Esophagus squamous epithelium (tissue), 5 donors: ENCODE measurements at places on chromosomes 7 and 10. TPM values are rescaled to one million over a fixed set of nuclear protein-coding genes. Genes with fewer than 3 reads are reported as not detected.

Gene TMEM270
- not detected for total RNA-seq

Gene NDUFB2
- 353 TPM for total RNA-seq

Gene LIMK1
- total RNA-seq, result 8.0 TPM

Gene DCLRE1A
- 5.6 TPM for total RNA-seq

Gene SRRT
- 53.8 TPM for total RNA-seq

Gene EVX1
- not detected for total RNA-seq

Gene ZNF783
- 15.6 TPM for total RNA-seq

Gene LIPF
- total RNA-seq, result not detected

DNA sequence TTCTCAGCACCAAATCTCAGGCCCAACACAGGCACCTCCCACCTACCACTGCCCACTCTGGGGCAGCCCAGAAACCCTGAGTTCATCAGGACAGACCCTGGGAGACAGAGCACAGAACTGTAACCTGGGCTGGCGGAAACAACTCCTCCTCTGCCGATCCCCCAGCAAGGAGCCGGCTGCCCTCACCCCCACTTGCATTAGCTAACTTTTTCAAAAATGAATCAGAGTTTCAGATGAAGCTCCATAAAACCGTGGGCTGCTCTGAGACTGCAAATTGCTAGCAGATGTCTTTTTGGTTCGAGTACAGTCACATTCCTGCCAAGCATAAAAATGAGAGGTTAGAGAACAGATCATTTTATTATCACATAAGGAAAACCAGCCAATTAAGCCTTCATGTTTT lies 93.4 kb upstream of the PARD3 start:
- no peak for DNase-seq

DNA sequence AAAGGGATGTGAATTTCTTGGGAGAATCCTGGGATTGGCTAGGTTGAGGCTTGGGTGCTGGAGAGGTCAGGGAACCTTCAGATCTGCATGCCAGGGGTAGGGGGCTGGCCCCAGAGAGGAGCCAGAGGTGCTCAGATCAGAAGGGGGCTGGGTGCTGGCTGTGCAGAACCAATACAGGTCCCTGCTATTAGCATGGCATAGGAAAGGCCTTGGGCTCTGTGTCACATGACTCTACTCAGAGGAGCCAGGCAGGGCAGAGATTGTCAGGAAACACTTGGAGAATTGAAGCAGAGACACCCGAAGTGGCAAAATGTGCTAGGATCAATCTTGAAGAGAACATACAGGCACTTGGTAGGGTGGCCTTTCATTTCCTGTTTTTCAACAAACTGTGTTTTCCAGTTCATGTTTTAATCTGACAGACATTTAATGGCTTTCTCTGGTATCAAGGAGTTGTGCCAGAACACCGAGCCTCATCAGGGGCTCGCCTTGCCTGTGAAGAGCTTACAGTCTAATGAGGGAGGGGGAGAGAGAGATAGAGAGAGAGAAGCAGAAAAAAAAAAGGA lies 498.9 kb downstream of the RPS24 start:
- DNase-seq, result no peak

DNA sequence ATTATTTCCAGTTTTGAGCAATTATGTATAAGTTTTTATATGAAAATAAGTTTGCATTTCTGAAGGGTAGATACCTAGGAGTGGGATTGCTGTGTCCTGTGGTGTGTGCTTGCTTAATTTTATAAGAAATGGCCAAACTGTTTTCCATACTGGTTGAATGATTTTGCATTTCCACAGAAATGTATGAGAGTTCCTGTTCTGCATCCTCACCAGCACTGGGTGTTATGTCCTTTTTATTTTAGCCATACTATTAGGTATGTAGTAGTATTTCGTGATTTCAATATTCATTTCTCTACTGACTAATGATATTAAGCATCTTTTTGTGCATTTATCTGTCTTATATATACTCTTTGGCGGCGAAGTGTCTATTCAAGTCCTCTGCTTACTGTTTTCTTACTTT lies 22.3 kb downstream of the CAPZA2 start:
- DNase-seq, result no peak

DNA sequence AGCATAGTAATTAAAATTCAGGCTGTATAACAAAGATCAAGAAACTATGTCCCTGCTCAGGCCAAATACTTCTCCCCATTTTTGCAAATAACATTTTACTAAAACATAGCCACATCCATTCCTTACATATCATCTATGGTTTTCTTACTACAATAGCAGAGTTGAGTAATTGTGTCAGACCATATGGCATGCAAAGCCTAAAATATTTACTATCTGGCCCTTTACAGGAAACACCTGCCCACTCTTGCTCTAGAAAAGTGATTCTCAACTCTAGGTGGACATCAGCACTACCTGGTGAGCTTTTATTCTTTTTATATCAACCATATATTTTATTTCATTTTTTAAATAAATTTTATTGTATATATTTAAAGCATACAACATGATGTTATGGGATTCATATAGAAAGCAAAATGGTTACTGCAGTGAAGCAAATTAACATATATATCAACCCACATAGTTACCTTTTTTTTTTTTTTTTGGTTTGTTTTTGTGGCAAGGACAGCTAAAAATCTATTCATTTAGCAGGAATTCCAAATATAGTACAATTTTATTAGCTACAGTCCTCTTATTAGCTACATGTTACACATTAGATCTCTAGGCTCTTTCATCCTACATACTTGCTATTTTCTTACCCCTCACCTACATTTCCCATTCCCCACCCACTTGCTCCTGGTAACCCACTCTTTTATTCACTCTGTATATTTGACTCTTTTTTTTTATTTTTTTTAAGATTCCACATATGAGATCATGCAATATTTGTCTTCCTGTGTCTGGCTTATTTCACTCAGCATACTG lies 19.6 kb downstream of the ABI1 start:
- no peak for DNase-seq

GRCh38 chr7:26340476-26341018 lies 48.9 kb downstream of the SNX10 start:
- no peak for DNase-seq

- no peak for DNase-seq
Measured at GRCh38 chr10:112634096-112634830, 187.2 kb downstream of the VTI1A start.

- DNase-seq, result no peak
Measured at GRCh38 chr7:45295222-45295621, 137.6 kb downstream of the RAMP3 start.

GRCh38 chr7:108210796-108211195 lies 80.6 kb upstream of the LAMB4 start:
- no peak for DNase-seq

DNA sequence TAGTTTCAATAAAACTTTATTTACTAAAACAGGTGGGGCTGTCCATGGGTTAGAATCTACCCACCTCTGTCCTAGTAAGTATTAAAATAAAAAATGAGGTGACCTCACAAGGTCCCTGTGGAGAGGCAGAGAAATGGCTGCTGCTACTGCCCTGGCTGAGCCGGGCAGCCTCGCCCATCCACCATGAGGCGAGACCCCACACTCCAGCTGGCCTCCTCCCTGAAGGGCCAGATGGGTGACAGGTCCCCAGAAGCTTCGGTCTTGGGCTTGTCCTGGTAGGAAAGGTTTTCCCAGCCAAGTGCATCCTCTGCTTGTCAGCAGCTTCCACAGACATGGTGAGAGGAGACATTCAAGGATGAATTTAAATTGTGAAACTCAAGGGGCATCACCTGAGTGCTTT lies 565.8 kb downstream of the PTPRN2 start:
- DNase-seq, result no peak

GRCh38 chr7:156459582-156459981 lies 181.0 kb upstream of the RNF32 start:
- no peak for DNase-seq

DNA sequence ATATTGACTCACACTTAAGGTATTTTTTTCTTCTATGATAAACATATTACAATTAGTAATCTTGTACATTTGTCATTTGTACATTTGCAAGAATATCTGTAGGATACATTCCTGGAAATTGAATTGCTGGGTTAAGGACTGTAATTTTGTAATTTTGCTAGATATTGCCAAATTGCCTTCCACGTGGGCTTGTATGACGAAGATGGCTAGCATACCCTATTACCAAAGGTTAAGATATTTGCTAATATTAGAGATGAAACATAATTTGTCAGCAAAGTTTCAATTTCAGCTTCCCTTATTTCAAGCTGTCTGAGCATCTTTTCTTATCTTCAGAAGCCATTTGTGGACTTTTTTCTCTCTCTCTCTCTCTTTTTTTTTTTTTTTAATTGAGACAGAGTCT lies 1.0 kb upstream of the LYZL2 start:
- DNase-seq, result no peak

- no peak for DNase-seq
Measured at GRCh38 chr7:83410989-83411591, 237.8 kb downstream of the SEMA3E start.

DNA sequence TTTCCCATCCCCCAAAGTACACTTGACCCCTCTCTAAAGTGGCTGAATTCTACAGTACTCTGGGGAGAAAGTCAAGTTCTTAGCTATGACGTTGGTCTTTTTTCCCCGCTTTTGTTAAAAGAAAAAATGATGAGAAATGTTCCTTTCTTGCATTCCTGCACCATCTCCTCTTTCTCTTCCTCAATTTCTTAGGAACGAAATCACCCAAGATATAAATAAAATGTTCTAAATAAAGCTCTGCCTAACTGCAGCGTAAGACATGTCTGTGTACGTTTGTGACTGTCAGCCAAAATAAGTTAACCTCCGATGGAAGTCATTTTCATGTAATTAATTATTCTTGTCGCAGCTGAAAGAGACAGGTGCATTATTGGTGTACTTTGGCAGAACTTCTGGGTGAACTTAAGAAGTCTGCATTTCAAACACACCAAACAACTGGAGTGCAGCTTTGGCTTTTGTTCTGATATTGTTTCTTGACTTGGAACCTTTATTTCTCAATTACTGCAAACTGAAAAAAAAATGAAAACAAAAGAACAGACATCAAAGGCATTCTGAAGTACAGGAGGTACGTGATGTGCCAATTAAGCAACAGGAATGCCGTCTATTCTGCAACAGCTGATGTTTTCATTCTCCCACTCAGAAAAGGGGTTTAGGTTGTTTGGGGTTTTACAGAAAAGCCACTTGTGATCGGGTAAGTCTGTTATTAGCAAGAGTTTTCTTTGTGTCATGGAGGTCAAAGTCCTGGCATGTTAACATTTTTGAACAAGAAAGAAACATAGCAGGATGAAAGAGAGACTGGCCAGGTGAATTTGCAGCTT lies 82.4 kb upstream of the SDK1 start:
- no peak for DNase-seq

DNA sequence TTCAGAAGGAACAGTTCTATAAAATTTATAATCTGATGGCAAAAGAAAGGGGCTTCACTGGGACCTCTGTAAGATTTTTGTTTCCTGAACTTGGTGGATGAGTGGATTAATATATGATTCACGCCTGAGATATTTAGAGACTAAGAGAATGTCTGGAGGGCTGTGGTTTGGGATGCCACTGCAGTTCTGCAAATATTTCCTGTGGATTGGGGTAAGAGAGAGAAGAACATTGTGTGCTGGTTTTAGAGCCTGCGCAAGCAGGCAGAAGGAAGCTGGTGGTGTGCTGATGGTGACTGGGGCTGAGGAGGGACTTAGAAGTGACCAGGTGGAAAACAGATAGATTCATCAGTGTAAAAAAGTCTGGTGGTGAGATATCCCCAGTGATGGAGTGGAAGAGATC lies 87.0 kb downstream of the SUGCT start:
- DNase-seq, result no peak

GRCh38 chr10:112275512-112276245 lies 7.5 kb upstream of the TECTB start:
- DNase-seq, result no peak

DNA sequence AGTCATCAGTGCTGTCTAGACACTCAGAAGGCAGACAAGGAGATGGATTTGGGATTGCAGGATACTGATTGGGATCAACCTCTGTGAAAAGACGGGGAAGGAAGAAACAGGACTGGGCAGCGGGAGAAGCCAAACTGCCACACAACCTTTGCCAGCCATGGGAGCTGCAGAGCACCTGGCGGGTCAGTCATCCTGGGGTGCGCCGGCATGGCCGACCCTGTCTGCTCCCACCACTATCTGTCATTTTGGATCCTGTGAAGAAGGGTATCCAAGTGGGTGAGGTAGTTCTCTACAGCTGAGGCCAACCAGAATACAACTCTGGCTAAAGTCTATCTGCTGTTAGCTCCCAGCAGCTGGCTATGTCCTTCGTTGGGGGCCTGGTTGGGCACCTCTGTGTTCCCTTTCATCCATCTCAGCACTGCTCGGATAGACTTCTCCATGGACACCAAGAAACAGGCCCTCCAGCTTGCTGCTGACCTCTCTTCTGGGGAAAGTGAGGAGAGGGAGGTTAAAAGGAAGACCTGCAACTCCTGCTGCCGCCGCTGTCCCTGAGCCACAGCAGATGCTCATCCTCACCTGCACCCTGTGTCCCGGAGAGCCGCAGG lies 11.7 kb upstream of the RBM17 start:
- DNase-seq, result no peak

- DNase-seq, result no peak
Measured at GRCh38 chr7:99557940-99558305, 519 bp upstream of the ZNF655 start.

GRCh38 chr10:91196268-91197048 lies 24.0 kb upstream of the PCGF5 start:
- DNase-seq, result no peak

DNA sequence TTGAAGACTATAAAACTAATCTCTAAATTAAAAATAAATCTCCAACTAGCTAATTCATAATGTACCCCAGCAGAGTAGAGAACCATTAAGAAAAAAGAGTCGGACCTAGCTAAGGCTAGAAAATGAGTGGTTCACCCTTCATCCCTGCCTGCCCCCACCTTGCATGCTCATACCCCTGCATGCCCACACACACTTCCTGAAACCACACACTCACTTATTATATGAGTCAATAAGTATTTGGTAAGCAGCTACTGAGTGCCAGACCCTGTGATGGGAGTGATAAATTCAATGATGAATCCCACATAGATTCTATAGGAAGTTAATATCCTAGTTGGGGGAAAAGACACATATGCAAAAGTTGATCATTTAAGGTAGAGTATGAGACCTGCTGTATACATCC lies 152.9 kb upstream of the INHBA start:
- no peak for DNase-seq

DNA sequence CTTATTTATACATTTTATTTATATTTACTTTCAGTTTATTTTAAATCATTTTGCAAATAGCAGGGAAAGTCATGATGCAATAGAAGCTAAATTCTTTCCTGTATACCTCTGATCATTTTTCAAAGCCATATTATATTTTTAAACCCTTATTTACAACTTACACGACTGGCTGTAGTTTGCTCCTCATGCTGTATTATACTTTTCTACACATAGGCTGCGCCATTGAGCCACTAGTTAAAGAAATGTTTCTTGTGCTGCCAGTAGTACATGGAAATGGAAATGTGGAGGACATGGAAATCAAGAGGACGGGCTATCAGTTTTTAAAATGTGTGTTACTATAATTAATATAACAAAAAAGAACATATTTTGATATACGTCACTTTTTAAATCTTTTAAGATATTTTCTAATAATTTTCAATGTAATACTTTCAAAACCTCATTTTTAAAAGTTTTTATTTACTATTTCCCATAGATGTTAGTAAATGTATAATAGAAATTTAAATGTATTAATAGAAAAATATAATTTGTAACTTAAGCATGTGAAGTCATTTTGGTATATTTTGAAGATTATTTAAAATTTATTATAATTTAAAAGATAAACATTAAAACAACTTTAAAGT lies 118.5 kb downstream of the VTI1A start:
- DNase-seq, result no peak

- no peak for DNase-seq
Measured at GRCh38 chr10:64033711-64034110, 512.5 kb downstream of the REEP3 start.
